ENCODE measurements at places on chromosomes 1 and 21.

GRCh38 chr1:216815260-216816131, 92.3 kb upstream of the ESRRG start:
- DNase-seq = no peak

DNA sequence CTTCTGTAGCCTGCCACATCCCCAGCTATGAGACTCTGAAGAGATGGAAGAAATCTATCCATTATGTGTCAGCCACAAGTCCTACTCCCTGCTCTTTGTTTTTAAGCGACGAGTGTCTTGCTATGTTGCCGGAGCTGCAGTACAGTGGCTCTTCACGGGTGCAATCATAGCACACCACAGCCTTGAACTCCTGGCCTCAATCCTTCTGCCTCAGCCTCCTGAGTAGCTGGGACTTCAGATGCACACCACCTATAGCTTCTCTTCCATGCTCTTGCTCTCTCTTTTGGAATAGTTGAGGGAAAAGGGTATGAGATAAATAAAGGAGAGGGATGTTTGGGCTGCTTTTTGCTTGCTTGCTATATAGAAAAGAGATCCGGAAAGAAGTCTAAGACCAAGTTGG, 1.6 kb downstream of the TUFT1 start:
- DNase-seq = no peak

- DNase-seq = peak; percentile 71
Measured at GRCh38 chr1:78114034-78114956, 68.5 kb downstream of the GIPC2 start.

DNA sequence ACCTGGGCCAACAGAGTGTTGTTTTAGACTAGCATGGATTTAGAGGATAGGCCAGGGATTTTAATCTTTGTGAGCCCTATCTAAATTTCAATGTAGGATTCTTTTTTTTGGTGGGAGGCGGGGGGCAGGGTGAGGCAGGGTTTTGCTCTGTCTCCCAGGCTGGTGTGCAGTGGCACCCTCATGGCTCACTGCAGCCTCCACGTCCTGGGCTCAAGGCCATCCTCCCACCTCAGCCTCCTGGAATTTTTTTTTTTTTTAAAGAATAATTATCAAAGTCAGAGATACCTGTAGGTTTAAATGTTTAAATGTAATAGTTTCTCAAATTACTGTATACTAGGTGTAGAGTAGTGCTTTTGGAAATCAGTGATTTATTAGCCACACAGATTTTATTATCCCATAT, 3.4 kb upstream of the MPC2 start:
- DNase-seq = no peak

GRCh38 chr1:175757381-175758015, 14.1 kb upstream of the TNR start:
- DNase-seq = peak; percentile 51

DNA sequence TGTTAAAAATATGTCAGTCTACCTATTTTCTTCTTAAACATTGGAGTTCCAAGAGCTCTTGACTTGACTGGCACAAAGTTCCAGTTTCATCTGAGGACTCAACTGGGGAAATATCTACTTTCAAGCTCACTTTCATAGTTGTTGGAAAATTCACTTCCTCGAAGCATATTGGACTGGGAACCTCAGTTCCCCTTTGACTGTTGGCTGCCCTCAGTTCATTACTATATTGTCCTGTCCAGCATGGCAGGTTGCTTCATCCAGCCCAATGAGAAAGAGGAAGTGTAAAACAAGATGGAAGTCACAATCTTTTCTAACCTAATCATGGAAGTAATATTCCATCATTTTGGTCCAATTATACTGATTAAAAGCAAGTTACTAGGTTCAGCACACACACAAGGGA, 54.3 kb downstream of the ZNF697 start:
- DNase-seq = no peak

- no peak for DNase-seq
Measured at GRCh38 chr1:7869136-7869920, 16.5 kb upstream of the UTS2 start.

GRCh38 chr1:67832737-67833601, at the start of gene GNG12:
TSS of gene GNG12 (minus strand) at chr1:67833467. CDS start at chr1:67707686, 125,781 bp downstream.
- no peak for DNase-seq

GRCh38 chr21:40765811-40766210, 81.1 kb downstream of the DSCAM start:
- no peak for DNase-seq

GRCh38 chr1:221488550-221488949, 253.3 kb downstream of the DUSP10 start:
- no peak for DNase-seq

DNA sequence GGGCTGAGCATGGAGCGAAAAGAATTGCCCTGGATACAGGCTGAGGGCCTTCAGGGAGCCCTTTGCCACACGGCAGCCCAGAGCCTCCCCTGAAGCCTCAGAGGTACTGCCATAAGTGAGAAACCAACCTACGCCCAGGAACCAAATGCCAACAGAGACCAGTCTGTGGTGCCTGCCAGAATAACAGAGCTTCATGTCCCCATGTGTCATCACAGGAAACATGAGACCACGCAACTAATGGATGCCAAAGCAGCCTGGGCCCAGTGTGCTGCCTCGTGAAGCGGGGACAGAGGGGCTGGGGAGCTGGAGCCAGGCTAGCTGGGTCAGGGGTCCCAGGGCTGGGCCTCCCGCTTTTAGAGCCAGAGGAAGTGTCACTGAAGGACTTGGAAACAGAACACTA, 18.7 kb upstream of the STUM start:
- DNase-seq = no peak
